GM12864 (cell line): ENCODE measurements at places on chromosomes 3 and 15.

GRCh38 chr3:18443665-18444594 lies 18.8 kb upstream of the SATB1 start:
- no peak for DNase-seq

DNA sequence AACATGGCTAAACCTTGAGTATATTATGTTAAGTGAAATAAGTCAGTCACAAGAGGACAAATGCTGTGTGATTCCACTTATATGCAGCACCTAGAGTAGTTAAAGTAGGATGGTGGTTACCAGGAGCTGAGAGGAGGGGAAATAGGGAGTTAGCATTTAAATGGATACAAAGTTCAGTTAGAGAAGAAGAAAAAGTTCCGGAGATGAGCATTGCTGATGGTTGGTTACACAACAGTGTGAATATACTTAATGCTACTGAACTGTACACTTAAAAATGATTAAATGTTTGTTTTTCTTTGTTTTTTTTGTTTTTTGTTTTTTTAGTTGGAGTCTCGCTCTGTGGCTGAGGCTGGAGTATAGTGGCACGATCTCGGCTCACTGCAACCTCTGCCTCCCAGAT lies 67.7 kb upstream of the OSTN start:
- no peak for DNase-seq

- no peak for DNase-seq
These were observed 265.6 kb upstream of the ATP11B start for GRCh38 chr3:182527745-182528144.

GRCh38 chr15:94674296-94674695 lies 442.9 kb downstream of the MCTP2 start:
- no peak for DNase-seq

DNA sequence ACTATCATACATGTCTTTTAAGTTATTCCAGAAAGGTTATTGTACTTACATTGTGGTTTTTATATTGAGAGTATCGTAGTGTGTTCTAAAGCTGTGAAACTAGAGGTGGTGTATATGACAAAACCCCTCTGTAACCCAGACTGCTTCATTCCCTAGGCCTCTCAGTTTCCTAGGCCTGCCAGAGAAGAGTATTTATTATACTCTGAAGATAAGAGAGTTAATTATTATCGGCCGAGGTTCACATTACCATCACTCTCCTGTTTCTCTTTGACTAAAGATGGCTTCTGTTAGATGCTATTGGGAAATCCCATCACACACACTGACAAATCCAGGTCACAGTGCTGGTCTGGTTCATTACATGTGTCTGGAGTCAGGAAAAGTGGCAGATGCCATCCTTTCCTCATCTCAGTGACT lies 20.5 kb downstream of the EXOSC7 start:
- no peak for DNase-seq

GRCh38 chr3:152413240-152413639 lies 144.5 kb downstream of the MBNL1 start:
- no peak for DNase-seq

DNA sequence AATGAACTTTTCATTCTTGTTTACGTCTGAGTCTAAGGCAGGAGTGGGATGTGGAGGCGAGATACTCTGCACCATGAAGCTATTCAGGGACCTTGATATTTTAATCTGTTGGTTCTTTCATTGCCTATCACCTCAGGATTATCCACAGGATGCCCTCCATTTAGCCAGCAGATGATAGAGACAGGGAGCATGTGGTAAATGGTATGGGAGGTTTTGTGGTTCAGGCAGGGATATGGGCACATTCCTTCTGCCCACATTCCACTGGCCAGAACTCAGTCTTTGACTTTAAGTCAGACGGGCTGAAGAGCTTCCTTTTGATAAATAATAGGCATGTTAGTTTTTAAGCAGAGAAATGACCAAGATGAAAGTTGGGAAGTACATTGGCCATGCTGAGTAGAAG lies 548.0 kb upstream of the CCDC54 start:
- DNase-seq = no peak

- no peak for DNase-seq
These were observed 10.6 kb downstream of the SETMAR start for GRCh38 chr3:4313606-4314293.
